ENCODE measurements at places on chromosomes 7 and 10.

DNA sequence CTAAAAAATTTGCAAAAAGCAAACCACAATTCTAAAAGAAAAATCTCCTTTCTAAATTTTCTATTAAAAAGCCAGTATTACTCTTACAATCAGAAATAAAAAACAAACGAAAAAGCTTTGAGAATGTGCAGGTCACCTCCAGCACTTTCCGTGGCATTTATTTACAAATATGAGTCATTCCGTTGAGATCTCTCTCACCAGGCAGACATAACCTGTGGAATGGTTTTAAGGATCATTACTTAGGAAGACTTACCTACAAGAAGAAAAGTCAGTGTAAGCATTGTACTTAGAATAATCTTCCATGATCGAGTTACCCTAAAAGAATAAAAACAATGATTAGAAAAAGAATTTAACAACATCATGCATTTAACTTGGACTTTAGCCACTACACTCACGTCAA lies 3.3 kb downstream of the SUN3 start:
- DNase-seq = no peak

DNA sequence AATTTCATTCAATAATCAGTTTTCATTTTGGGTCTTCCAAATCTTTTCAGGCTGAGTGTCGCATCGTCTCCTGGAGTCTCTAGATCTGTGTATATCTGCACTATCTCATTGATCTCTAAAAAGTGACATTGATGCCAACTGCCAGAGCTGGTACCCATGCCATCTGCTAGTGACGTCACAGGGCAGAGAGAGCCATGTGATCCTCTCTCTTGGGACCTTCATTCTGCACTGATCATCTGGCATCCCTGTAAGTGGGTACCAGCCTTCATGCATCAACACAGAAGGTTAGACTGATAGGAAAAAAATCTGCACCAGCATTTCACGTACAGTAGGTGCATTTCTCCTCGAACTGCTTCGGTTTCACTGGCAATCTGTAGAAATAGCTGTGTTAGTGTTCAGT lies at the start of gene NEUROD6:
TSS of gene NEUROD6 (minus strand) at position 124 of the 400 bp plus-strand sequence. CDS start 1,458 bp downstream, outside the sequence.
- no peak for DNase-seq

- DNase-seq = no peak
Observed at GRCh38 chr7:129958643-129959470, 6.1 kb upstream of the UBE2H start.

DNA sequence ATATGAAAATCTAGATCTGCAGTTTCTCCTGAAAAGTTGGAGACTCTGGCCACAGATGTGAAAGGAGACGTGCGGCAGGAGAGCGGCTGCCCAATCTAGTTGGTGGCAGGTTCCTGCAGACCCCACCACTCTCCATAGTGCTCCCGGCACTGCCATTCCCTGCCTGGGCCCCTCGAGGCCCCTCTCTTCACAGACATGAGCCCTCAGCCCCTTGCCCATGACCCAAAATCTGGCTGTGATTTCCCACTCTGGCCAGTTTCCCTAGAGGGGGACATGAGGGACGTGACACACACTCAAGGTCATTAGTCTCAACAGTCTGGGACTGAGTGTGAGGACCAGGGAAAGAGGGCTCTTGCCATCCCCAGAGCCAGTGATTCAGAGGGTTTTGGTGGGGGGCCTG lies 138.7 kb downstream of the PTPN20 start:
- DNase-seq = no peak

DNA sequence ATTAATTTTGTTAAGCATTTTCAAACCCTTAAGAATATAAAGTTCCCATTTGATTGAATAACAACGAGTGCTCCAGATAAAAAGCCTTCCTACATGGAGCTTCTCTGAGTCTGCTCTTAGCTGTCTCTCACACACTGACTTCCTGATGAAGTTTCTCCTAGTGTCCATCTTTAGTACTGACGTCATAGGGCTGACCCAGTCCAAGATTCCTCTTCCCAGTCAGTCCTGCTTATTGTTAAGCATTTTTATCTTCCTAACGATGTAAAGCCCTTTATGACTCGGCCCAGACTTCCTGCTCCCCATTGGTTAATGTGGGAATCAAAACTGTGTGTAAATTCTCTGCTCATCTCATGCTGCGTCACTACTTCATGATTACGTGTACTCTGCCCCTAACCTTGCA lies 398.8 kb downstream of the TFEC start:
- no peak for DNase-seq

DNA sequence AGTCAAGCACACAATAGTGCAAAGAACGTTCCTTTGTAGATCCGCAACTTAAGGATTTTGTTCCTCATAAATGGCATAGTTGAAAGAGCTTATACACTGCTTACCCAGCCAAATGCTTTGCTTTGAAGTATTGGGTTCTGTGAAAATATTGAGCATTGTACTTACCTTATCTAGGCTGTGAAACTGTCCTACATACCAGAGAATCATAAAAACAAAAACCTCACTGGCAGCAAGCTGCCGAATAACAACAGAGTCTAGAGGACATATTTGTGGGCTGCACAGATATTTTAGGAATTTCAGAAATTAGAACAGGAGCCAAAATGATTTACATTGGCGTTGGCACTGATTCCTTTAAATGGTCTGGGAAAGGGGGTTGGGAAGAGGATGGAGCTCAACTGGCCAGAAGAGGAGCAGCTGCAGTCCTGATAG lies 174.8 kb downstream of the RTKN2 start:
- DNase-seq = no peak

- no peak for DNase-seq
Observed at GRCh38 chr10:978826-979421, 9.3 kb upstream of the GTPBP4 start.

- no peak for DNase-seq
Observed at GRCh38 chr10:120600871-120601649, 144.0 kb downstream of the PLPP4 start.

DNA sequence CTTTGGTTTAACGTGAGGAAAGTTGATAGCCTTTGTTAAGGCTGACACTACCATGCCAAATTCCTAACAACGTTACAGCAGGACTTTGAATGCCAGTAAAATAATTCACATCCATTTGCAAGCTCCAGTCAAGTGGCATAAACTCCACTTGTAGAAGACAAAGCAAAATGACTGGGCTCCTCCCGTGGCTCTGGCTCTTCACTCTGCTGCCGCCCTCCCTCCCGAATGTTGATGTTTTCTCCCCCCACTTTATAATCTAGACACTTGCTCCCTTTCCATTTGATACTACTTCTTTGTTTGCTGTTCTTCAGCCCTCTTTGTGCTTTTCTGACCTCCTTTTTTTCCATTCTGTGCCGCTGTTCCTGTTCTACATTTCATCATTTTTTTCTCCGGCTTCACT lies 22.8 kb upstream of the ITGB8 start:
- no peak for DNase-seq

DNA sequence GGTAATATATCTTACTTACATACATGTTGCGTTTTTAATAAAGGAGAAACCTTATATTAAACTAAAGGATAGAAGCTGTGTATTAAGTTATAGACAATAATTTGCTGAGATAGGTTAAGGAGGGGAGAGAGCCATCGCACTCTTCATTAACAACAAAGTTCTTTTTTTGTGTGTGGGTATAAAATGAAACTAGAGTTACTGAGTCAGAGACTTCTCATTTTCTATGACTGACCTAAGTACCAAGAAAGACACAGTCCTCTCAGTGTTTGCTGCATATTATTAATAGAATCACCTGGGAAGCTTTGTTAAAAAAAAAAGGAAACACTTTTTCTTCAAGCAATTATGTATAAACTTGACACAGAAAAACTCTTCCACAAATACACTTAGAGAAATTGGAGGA lies 31.4 kb downstream of the FEZF1 start:
- DNase-seq = no peak

DNA sequence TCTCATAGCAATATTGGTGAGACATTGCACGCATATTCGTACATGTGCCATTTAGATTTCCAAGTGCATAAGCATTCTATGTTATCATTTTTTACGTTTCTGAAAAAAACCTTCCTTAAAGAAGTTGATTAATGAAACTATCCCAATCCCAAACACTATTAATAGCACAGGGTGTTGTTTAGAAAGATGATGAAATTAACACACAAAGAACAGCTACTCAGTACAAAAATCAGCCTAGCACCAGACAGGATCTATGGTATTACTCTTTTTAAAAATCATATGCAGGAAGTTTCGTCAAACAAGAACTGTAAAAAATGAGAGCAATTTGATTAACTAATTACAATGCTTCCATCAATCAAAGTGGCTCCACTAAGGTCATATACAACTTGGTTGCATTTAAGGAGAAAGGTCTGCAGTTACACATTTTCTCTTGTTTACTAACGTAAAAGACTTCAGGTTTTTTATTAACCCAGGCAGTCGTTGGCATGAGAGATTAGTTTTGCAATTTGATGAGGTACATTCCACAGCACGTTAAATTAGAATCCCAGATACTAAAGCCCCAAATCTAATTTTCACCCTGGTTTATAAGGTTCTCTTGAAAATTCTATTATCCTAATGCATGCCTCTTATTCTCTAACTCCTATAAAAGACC lies 38.1 kb downstream of the SLC35B4 start:
- DNase-seq = no peak

DNA sequence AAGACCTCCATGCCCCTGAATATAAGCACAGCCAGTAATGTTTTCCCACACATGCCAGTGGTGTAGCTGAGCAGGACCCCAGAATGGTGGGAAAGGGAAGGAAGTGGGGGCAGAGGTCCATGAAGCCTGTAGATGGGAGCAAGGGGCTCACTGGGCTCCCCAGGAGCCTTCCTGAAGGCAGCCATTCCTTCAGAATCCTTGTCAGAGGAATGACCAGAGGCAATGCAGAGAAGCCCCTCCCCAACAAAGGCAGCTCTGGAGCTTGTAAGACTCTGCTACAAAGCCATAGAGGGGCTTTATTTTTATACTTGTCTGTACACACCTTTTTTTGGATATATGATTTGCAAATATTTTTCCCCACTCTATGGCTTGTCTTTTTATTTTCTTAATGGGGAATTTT lies 165.0 kb upstream of the TCF7L2 start:
- no peak for DNase-seq

GRCh38 chr10:86164960-86165630 lies 201.5 kb downstream of the GRID1 start:
- DNase-seq = no peak

GRCh38 chr7:101969997-101970585 lies 152.7 kb downstream of the CUX1 start:
- no peak for DNase-seq

Measured in activated CD8-positive, alpha-beta memory T cell treated with anti-CD3 and anti-CD28 coated beads, Interleukin-2, amount 50 U/mL, for 4 hours (primary cell).